Left cardiac atrium (tissue), 4 donors: ENCODE measurements at places on chromosomes 4 and X. TPM values are rescaled to one million over a fixed set of nuclear protein-coding genes. Genes with fewer than 3 reads are reported as not detected.

- DNase-seq: no peak
Observed at GRCh38 chr4:47838445-47838844, 578 bp upstream of the CORIN start.

CSAG2 gene
- not detected for total RNA-seq

DNA sequence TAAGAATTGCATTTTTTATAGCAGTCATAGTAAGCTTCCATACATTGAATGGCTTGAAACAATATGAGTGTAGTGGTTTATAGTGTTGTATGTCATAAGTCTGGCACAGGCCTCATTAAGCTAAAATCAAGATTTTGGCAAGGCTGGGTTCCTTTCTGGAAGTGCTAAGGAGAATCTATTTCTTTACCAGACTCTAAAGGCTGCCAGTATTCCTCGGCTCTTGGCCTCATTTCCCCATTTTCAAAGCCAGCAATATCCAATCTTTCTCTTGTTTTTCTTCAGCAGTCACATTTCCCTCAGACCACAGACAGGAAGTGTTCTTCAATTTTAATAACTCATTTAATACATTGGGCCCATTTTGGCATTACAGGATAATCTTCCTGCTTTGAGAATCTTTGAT lies 1155.5 kb upstream of the PABPC4L start:
- DNase-seq: no peak

TBC1D9 gene
- 17.2 TPM for total RNA-seq

GRCh38 chrX:3129256-3129655 lies 88.0 kb downstream of the ARSF start:
- DNase-seq: no peak

- no peak for DNase-seq
Observed at GRCh38 chr4:139915037-139915436, 238.9 kb downstream of the MAML3 start.

DNA sequence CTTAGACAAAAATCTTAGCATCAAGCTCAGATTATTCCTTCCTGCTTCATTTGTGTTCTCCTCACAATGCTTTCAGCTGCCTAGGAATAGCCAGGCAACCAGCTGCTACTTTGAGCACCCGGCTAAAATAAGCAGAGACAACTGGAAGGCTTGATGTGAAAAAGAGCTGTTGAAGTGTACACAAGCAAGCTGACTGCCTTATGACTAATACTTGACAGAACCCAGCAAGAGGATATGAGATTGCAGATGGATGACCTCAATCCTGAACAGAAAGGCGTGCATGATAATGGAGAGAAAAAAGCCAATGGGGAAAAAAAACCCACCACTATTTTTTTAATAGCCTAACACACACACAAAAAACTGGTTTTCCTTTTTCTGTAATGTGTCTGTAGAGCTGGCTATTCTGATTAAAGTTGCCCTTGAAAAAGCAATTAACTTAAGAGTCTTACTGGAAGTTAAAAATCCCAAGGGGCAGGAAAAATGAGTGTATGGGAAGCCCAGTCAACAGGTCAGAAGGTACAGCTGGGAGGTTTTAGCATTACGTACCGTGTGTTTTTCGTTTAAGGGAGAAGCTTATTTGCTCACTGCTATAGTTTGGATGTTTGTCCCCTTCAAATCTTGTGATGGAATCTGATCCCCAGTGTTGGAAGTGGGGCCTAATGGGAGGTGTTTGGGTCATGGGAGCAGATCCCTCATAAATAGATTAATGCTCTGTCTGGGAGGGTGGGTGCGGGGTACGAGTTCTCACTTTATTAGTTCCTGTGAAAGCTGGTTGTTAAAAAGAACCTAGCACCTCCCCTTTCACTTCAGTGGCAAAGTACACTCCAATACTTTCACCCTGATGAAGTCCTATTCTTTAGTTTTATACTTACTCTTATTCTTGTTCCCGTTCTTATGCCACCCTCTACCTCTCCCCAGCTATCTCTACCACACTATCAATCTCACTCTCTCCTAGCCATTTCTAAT lies 37.1 kb upstream of the HERC6 start:
- DNase-seq: no peak

GRCh38 chrX:319579-320125 lies 1.1 kb upstream of the GTPBP6 start:
- DNase-seq: peak; percentile 51

SLC16A2 gene
- 12.3 TPM for total RNA-seq

ENOX2 gene
- 13.7 TPM for total RNA-seq

DNA sequence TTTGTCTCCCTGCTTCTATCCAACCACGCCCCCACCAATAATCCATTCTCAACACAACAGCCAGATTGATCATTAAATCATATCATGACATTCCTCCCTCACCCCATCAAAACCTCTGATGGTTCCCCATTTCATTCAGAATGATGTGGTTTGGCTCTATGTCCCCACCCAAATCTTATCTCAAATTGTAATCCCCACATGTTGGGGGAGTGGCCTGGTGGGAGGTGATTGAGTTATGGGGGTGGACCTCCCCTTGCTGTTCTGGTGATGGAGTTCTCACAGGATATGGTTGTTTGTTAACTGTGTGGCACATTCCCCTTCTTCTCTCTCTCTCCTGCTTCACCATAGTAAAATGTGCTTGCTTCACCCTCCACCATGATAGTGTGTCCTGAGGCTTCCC lies 23.3 kb downstream of the TRMT2B start:
- DNase-seq: no peak

DNA sequence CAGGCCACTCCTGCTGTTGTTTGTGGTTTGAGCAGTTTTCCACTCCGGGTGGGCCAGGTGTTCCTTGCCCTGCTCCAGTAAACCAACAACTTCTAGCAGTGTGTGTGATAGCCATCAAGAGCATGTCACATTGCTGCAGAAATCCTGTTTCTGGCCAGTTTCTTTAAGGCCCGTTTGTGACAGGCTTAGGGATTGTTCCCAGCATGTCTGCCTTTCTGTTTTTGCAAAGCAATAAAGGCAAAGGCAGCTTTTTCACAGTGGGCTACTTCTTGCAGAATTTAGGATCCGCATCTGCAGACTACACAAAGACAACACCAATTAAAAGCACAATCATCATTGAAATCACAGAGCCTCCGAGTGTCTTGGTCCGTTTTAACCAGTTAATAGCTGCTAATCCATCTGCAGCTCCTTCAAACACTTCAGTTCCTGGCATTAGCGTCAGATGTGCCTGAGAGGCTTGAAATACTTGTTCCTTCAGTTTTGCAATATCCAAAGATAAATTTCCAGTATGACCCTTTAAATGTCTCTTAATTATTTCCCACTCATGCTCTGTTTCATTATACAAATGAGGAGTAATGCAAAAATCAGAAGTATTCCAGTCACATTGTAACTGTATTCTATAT lies 65.1 kb downstream of the ADAM29 start:
- DNase-seq: no peak

GRCh38 chrX:108246304-108246954 lies 154.9 kb downstream of the ATG4A start:
- no peak for DNase-seq

DNA sequence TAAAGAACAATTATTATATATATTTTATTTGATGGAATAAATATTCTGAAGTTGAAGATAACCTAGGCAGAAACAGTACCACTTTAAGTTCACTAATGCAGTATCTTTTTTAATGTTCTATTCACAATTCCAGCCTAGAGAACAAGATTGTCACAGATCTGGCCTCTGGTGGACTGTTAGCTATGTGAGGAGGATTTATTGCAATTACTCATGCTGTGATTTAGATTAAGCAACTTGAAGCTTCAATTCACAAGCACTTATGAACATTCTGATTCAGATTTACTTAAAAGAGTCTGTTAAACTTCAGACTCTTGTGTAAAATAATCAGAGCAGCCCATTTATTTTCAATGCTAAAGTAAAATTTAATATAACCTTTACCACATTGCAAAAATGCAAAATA lies 1489.8 kb downstream of the STIM2 start:
- no peak for DNase-seq

GRCh38 chr4:114311787-114312186 lies 286.8 kb upstream of the UGT8 start:
- DNase-seq: no peak

DNA sequence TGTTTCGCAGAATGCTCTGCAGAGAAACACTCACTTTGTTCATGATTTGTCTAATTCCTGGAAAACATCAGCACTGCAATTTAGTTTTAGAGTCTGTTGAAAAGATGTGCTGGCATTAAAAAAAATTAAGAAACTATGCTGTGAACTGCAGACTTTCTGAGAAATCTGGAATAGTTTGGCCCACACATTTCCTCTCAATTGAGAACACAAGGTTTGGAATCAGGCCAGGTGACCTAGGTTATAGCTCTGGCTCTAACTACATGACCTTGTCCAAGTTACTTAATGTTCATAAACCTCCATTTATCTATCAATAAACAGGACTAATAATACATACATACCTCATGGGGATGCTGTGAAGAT lies 61.4 kb upstream of the ENPEP start:
- DNase-seq: no peak

DNA sequence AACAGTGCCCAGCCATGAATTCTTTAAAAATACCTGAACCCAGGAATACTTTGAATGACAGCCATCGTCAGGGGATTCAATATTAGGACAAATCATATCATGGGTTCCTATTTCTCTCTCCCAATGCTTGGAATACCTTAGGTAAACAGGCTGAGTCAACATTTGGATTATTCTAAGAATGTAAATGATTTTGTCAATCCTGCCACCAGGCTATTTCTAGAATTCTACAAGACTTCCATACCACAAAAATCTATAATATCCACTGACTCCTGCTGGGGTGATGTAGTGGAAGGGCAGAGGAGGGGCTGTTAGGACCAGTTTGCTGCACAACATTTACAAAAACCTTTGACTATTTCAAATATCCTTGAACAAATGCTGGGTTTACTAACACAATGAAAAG lies 65.2 kb downstream of the IGFBP7 start:
- DNase-seq: no peak

NPY1R gene
- 2.8 TPM for total RNA-seq

GRCh38 chrX:79082899-79083298 lies 61.6 kb upstream of the GPR174 start:
- DNase-seq: no peak

DNA sequence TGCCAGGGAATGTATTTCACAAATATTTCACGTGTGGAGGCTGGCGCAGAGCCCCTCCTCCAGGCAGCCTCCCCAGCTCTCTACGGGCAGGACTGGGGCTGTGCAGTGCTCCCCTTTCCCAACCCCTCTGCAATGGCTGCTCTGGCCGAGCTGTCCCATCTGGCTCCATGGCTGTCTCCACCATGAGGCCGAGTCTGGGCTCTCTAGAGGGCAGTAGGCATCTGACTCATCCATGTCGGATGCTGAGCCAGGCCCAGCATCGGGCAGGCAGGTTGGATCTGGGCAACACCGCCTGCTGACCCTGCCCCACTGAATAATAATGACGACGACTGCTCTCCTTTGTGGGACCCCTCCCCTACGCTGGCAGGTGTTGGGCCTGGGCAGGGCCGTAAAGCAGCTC lies 11.0 kb upstream of the SH3TC1 start:
- DNase-seq: no peak

BTC gene
- total RNA-seq: 0.29 TPM
